ENCODE measurements at places on chromosomes 3 and 15. TPM values are rescaled to one million over a fixed set of nuclear protein-coding genes. Genes with fewer than 3 reads are reported as not detected.

EPHA3 gene
- 2.1 TPM for polyA plus RNA-seq

VPS13C gene
- 21.3 TPM for polyA plus RNA-seq

SLCO2A1 gene
- polyA plus RNA-seq = 5.3 TPM

DNA sequence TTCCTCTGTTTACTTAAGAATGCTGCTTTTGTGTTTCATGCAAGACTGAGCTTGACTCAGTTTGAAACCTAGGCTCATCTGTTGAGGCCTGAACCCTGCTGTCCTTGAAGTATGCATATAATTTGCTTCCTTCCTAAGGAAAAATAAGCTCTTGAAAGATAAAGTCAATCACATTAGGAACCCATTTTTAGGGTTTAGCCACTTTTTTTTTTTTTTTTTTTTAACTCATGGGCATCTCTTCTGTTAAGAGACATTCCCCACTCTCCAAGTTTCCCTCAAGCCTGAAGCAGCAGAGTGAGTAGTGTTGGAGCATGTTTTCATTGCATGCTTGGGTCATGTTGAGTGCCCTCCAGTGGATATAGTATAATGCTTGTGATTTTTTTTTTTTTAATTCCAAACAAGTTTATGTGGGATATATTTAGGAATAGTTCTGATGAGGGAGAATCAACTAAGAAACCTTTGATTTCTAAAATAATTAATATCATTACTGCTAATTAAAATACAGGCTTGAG lies 3.6 kb downstream of the CTNNB1 start:
- peak; percentile 36 for DNase-seq

DNA sequence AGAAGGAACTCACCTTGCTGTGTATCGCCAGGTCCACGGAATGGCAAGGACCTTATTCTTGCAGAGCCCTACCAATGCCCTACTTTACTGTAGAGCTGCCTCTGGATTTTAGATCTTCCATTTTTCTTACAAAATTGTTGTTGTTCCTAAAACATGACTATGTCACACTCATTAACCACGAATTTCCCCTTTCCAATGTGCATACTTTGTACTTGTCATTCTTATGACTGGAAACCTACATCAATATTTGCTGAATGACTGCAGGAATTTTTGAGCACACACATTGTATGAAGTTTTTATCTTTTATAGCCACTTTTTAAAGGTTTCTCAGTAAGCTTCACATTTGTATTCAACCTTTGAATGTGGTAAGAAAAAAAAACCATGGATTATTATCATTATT lies 35.9 kb upstream of the CMSS1 start:
- DNase-seq = no peak

DNA sequence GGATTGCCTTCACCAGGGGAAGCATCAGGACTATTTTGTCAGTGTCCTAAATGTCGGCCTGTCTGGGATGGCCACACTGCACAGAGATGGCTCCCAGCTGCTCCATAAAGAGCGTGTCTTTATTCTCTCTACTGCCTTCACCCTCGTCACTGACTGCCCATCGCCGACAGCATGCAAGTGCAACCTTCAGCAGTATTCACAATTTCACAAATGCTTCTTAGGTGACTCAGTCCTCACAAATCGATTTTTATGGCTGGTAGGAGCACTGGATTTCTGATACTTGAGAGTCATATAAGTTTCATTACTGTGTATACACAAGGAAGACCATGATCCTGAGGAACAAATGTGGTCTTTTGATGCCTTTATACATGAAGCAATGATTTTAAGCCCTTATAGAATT lies 1.1 kb upstream of the SSUH2 start:
- no peak for DNase-seq

DNA sequence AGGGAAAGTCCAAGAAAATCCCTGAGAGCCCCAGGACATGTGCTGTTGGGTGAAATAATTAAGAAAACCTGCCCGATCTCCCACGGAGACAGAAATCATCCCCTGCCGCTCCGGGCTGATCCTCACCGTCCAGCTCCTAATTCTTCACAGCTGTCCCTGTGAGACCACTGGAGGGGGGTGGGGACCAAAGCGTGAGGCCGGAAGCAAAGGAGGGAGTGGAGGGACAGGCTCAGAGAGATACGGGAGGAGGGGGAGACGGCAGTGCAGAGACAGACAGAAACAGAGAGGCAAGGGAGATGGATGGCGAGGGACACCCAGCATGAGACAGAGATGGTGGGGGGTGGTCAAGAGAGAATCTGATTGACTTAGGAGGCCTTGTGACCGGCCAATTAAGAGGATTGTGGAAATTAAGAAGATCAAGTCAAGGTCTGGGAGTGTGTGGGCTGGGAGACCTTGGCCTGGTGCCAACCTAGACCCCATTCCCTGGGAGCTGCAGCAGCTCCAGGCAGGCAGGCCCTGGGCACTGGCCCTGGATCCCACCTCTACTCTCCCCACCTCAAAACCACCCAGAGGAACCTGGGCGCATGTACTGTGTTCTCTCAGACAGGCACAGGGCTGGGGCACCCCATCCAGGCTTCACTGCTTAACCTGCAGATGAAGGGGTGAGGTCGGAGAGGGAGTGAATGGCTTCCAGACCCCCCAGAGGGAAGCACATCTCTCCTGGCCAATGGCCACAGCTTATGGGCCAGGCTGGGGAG lies 113.2 kb upstream of the ALDH1A3 start:
- DNase-seq = no peak

- no peak for DNase-seq
These were observed 274.0 kb downstream of the BBX start for GRCh38 chr3:107796791-107797190.

- DNase-seq = no peak
These were observed 134.0 kb downstream of the CMSS1 start for GRCh38 chr3:99951701-99952100.

DNA sequence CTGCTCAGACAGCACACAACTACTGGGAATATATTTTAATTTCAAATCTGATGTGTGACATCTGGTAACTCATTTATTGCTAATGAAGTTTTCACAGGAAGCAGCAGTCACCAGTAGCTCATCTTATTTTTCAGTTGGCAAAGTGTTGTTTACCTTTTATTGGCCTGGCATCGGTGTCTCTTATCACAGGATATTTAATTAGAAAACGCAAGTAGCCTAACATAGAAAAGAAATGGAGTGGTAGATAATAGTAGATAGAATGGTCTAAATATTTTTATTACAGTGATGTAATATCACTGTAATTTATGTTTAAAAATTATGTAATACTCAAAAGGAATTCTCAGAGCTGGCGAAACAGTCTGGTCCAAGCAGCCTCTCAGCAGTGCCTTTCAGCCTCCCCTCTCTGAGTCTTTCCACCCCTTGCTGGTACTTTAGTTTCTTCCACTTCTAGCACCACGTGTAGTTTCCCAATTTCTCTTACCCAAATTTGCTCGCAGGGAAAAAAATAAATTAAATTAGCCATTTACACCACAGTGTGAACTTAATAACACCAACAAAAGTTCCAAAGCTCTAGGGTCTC lies 31.9 kb downstream of the AGTR1 start:
- DNase-seq = no peak

Data from testis (tissue), 5 donors.